GM10248 (cell line): ENCODE measurements at places on chromosomes 12 and 14.

- DNase-seq = peak; percentile 51
Measured at GRCh38 chr12:12482959-12483358, 79.7 kb downstream of the DUSP16 start.

GRCh38 chr12:68013181-68013580, 23.9 kb downstream of the IFNG-AS1 start:
- DNase-seq = no peak

DNA sequence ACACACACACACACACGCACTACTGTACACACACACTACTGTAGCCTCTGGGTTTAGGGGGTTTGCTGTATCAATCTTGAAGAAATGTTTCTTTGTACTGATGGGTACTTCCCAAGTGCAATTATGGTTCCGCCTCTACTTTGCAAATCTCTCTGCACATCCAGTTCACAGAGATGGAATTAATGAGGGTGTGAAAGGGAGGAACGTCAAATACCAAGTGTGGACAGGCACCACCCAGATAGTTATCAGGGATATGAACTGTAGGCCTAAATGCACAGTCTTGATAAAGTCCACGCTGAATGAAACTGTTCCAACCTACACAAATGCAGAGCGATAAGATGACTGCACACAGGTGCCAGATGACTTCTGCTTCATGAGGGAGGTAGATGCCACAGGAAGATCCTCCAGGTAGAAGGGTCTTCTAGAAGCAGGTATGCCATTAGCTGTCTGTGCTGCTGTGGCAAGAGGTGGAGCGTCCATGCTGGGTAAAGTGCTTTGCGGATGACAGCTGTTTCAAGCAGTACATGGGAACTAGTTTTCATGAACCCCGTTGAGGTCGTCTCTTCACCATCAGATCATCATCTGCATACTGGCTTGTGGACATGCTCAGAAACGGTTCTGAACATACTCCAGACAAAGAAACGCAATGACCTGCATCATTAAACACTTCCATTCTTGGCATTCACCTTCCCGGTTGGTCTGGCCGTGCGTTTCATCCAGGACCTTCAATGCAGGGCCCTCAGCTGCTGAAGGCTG, 314.3 kb upstream of the RTL1 start:
- no peak for DNase-seq

- peak; percentile 35 for DNase-seq
Measured at GRCh38 chr14:51202914-51203665, 37.0 kb upstream of the TMX1 start.

DNA sequence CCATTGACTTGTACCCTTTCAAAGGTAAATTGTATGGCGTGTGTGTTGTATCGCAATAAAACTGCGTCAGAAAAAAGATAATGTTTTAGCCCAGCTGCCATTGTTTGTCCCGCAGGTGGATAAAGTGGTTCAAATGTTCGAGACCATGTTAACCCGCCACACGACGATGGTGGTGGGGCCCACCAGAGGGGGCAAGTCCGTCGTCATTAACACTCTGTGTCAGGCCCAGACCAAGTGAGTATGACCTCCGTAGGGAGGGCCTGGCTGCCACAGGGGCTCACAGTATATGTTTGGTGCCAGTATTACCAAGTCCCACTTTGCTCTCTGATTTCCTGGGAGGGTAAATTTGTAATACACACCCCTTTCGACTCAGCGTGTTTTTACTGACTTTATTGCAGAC, 96.9 kb downstream of the DNAH10 start:
- no peak for DNase-seq

- no peak for DNase-seq
Measured at GRCh38 chr12:10590966-10591365, 22.4 kb downstream of the MAGOHB start.
